ENCODE measurements at places on chromosomes 7 and 10.

- peak; percentile 51 for DNase-seq
Observed at GRCh38 chr7:83655951-83656556, 7.1 kb upstream of the SEMA3E start.

DNA sequence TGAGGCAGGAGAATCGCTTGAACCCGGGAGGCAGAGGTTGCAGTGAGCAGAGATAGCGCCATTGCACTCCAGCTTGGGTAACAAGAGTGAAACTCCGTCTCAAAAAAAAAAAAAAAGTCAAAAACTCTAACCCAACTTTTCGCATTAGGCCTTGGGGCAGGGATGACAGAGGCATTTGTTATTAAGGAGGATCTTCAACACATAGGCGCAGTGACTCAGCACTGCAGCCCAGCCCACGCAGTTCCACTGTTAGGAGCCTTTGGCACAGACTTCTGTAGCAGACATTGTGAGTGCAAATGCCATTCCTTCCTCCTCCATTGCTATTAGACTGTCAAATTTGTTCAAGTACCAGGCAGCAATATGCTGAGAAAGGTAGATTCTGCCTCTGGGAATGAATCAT is 43.1 kb upstream of the KLHL7 start:
- peak; percentile 65 for DNase-seq

GRCh38 chr10:88608780-88609179 is 22.2 kb downstream of the LIPJ start:
- DNase-seq = no peak

DNA sequence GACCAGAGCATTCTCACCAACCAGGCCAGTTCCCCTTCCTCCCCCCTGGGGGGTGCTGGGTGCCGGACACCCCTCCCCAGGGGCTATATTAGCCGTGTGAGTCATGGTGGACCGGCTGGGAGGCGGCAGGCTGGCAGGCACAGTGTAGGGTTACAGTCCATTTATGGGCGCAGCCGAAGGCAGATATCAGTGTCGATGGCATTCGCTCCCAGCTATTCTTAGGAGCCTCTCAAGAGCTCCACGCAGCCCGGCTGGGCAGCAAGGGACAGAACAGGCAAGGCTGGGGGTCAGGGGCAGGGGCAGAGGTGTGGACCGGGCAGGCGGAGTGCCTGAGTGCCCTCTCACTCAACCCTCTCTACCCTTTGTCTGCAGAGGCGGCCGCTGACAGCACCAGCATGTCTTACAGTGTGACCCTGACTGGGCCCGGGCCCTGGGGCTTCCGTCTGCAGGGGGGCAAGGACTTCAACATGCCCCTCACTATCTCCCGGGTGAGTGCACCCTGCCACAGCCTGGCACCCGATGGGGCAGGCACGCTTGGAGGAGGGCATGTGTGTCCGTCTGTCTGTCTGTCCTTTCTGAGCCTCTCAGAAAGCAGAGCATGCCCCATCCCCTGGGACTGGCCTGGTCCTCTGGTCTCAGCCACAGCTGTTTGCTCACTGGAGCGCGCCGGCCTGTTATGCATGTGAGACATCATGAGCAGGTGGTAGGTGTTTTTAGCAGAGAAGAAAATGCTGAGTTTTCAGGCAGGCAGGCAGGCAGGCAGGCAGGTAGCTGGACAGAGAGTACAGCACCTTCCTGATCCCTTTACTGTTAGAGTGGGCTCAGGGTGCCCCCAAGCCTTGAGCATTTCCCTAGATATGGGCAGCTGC is at the start of gene LDB3:
Gene LDB3, plus strand, starts transcription at position 215 of the 869 bp plus-strand sequence. Its CDS starts 181 bp downstream, at position 396.
- peak; percentile 68 for DNase-seq

- DNase-seq = no peak
Observed at GRCh38 chr10:52197098-52197497, 117.0 kb upstream of the DKK1 start.

- peak; percentile 99 for DNase-seq
Observed at GRCh38 chr7:73715648-73716317, 3.7 kb downstream of the STX1A start.

- DNase-seq = peak; percentile 64
Observed at GRCh38 chr7:16657656-16658279, 11.8 kb downstream of the BZW2 start.

GRCh38 chr10:43251419-43252165 is 15.3 kb downstream of the RASGEF1A start:
- no peak for DNase-seq

- no peak for DNase-seq
Observed at GRCh38 chr7:128530855-128531104, 54.2 kb downstream of the METTL2B start.

DNA sequence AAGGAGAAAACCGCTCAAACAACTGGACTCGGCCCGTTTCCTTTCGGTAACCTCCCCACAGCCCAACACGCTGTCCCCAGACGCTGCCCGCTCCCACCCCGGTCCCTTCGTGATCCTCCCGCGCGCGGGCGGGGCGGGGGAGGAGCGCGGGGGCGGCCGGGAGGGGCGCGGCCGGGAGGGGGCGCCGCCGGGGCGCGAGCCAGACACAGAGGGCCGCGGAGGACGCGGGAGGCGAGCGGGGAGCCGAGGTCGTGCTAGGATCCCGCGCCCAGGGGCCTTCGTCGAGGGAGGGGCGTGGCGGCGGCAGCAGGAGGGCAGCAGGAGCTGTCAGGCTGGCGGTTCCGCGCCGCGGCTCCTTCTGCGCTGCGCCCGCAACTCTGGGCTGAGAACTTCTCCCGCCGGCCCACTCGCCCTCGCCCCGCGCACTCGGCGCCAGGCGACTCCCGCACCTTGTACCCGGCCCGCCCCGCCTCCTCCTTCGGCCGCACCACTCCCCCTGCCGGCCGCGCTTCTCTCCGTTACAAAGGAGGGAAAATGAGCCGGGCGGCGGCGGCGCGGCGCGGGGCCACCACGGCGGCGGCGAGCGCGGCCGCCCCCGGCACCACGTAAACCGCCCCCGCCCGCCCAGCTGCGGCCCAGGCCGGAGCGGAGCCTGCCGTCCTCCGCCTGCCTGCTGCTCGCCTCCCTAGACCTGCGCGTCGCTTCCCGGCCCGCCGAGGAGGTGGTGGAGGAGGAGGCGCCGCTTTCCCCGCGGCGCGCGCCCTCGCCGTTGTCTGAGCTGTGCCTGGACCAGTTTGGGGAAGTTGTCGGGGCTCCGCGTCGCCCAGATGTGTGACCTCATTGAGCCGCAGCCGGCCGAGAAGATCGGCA is at the start of gene CDK14:
Gene CDK14, plus strand, starts transcription at position 521 of the 870 bp plus-strand sequence. Its CDS starts 307 bp downstream, at position 828.
- DNase-seq = peak; percentile 40

- peak; percentile 25 for DNase-seq
Observed at GRCh38 chr10:37856881-37857286, 526 bp downstream of the ZNF248 start.

DNA sequence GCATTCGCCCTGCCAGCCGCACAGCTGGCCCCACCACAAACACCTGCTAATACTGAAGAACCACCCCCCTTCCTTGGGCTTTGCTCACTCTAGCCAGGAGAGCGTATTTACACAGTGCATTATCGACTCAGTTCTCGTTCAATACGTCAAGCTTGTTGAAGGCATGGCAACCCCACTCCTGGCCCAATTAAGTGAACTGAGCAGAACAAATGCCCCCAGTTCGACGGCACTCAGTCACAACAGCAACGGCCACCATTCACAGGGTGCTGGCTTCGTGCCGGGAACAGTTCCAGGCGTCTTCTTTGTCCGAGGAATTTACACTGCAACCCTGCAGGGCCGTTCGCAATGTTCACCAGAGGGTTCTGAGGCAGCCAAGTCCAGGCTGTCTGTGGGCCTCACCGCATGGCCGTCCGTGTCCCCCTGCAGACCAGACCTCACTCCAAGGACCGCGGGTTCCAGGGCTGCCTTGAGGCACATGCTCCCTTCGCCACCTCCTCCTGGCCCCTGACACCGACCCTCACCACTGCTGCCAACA is 175.3 kb downstream of the DIP2C start:
- no peak for DNase-seq

DNA sequence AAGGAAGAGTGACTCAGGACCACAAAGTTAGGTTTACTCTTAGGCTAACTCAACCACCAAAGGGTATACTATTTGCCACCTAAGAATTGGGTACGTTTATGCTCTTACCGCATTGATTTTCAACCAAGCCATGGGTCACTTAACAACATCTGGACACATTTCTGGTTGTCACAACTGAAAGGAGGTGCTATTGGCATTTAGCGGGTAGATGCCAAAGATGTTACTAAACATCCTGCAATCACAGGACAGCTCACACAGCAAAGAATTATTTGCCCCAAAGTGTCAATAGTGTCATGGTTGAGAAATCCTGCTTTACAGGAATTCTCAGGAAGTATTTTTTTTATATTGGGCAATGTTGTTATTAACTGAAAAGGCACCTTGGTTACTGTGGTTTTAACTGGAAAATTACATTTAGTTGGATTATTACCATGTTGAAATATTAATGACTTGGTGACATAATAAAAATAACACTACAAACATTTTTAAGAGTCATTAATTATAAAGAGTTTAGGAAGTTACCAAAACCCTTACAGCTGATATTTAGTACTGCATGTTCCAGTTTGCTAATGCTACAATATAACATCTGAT is 185.0 kb upstream of the TMEM196 start:
- DNase-seq = peak; percentile 88

GRCh38 chr10:116183733-116184511 is 89.1 kb downstream of the GFRA1 start:
- peak; percentile 56 for DNase-seq

DNA sequence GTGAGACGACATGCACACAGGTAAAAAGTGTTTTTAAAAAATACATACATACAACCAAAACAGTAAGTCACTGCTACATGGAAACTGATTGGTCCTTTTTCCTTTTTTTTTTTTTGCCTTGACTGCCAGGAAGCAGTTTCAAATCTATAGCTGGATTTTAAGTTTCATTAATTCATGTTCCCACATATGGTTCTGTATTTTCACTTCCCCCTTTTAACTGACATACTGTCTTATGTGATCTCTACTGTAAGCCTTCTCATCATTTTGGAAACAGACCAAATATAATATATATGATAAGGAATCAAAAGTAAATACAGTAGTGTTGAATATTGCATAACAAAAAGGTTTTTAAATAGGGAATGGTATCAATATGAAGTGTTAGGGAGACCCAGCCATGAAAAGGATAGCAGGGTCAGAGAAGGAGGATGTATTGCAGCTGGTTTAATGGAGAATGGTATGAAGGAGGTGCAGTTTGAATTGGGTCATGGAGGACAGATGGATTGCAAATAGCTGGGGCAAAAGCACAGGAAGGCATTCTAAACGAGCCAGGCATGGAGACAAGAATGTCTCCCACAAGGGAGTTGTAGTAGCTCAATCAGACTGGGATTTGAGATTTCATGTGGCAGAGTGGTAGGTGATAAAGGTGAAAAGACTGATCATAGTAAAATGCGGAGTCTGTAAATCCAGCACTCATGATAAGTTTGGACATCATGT is 5.4 kb downstream of the CAV1 start:
- DNase-seq = no peak

DNA sequence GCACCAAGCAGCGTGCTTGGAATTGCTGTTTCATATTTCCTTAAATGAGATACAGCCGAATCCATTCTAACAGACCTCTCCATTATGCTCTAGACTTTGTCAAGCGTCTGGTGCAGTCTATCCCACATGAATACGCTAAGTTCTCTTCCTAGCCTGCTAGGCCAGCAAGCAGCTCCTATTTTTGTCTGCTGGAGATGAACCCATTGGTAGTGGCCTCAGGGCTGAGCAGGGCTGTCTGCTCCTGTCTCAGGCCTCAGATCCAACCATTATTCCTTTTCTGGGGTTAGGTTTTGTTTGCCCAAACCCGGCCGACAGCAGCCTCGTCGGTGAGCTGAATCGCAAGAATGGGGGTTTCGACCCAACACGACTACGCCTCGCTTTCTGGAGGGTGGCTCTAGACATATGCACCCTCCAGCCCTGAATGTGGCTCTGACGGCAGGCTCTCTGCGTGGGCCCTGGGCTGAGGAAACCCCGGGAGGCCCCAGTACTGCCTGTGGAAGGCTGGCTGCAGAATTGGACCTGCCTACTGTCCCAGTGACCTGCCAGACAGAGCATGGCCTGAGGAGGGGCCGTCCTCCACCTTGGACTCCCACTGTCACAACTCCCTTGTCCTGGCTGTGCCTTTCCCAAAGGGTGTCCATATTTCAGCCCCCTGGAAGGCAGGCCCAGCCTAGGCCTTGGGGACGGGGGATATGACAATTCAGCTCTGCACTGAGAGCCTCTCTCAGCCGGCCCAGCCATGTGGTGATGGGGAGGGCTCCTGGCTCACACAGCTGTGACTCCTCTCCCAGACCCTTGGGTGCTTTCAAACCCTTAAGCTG is 267.9 kb upstream of the TCERG1L start:
- DNase-seq = no peak

DNA sequence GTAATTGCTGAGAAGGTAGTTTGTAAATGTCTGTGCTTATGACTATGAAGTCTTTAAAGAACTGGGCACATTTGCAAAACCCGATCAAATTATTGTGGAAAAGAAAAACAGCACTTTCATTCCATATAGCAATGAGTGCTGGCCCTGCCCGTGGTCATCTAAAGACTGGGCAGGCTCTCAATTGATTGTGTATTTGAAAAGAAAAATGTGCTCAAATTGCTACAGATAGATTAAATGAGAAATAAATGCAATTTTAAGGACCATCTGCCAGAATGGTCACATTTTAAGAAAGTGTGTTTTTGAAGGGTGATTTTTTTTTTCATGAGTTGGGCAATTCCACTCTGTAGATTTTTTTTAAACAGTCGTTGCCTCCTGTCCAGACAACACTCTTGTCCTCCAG is 672.2 kb downstream of the SDK1 start:
- no peak for DNase-seq

DNA sequence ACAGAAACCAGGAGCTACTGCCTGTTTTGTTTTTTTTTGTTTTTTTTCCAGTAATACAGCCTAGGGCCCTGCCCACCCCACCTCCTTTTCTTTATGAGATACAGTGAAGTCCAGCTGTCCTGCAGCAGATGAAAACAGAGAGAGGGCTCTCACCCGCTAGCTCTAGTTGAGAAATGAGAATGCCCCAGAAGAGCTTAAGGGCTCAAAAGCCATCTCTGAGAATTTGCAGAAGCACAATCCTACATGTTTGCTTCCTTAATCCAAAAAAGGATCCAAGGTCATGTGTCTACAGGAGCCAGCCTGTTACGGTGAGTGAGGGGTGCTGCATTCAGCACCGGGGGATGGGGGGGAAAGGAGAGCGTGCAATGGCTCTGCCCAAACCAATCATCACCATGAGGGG is 122.7 kb downstream of the KCNMA1 start:
- DNase-seq = no peak

DNA sequence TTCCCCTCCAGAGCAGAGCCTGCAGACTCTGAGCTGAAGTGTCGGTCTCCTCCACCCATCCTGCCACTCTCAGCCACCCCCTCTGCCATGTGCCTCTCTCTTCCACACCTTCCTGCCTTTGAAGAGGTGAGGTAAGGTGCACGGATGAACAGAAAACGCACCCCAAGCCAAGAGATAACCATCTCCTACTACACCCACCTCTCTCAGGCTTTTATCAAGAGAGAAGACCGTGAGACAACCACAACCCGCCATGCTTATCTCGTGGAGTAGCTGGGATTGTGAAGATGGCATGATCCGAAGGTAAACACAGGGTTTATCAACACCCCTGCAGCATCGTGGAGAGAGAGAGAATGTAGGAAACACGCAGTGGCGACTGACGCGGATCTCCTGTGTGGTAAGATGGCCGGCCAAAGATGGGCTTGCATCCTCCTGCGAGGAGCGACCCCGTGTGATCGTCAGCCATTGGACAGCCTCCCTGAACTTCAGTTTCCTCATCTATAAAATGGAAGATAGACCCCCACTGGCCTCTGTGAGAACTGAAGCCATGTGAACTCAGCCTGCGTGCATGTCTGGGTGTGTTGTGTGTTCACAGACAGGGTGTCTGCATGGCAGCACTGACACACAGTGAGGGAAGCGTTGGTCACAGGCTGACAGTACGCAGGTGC is 219.0 kb downstream of the DIP2C start:
- DNase-seq = no peak

- no peak for DNase-seq
Observed at GRCh38 chr7:51239691-51240090, 76.9 kb downstream of the COBL start.

- no peak for DNase-seq
Observed at GRCh38 chr10:105291571-105291970, 650.5 kb downstream of the SORCS3 start.
